ENCODE measurements at places on chromosomes 4 and X. TPM values are rescaled to one million over a fixed set of nuclear protein-coding genes. Genes with fewer than 3 reads are reported as not detected.

XPNPEP2 gene
- not detected for total RNA-seq

GAGE12E gene
- not detected for total RNA-seq

PDCL2 gene
- total RNA-seq: not detected

PRDM8 gene
- total RNA-seq: 0.17 TPM

PABPC1L2B gene
- 0.17 TPM for total RNA-seq

SPACA5 gene
- total RNA-seq: not detected

ADAMTS3 gene
- 3.5 TPM for total RNA-seq

IL13RA2 gene
- total RNA-seq: 1.3 TPM

LETM1 gene
- total RNA-seq: 41.5 TPM

ZNF732 gene
- total RNA-seq: 0.79 TPM

UGT2B15 gene
- total RNA-seq: not detected

HTR2C gene
- total RNA-seq: not detected

KIAA1210 gene
- total RNA-seq: not detected

TSPAN7 gene
- 2.0 TPM for total RNA-seq

ARHGAP6 gene
- total RNA-seq: 1.4 TPM

NR3C2 gene
- 2.5 TPM for total RNA-seq

CENPI gene
- 1.8 TPM for total RNA-seq

FREM3 gene
- not detected for total RNA-seq

PDZD4 gene
- 0.68 TPM for total RNA-seq
